Activated CD4-positive, alpha-beta T cell treated with anti-CD3 and anti-CD28 coated beads, Interleukin-2, amount 50 U/mL, for 24 hours (primary cell): ENCODE measurements at places on chromosomes 4 and X.

GRCh38 chr4:147103403-147103946 lies 157.8 kb upstream of the TTC29 start:
- DNase-seq = no peak

DNA sequence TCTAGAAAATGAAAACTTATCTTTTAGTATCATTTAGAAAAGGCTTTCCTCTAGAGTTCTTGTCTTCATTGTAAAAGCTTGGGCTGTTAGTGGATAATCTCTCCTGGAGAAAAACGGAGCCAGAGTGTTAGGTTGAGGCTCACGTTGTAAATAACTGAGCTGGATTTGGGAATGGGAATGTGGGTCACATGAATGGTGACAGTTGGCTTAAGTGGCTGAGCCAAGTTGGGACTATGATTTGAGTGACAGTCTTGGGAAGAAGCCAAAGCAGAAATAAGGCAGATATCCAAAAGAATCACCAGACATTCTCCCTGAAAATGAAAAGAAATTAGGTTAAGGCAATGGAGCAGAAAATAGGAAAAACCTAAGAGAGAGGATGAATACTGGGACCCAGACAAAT lies 33.6 kb upstream of the PDGFC start:
- no peak for DNase-seq

GRCh38 chr4:87116231-87116630 lies 104.2 kb downstream of the KLHL8 start:
- DNase-seq = no peak

GRCh38 chr4:89269121-89269666 lies 38.4 kb downstream of the GPRIN3 start:
- DNase-seq = no peak

DNA sequence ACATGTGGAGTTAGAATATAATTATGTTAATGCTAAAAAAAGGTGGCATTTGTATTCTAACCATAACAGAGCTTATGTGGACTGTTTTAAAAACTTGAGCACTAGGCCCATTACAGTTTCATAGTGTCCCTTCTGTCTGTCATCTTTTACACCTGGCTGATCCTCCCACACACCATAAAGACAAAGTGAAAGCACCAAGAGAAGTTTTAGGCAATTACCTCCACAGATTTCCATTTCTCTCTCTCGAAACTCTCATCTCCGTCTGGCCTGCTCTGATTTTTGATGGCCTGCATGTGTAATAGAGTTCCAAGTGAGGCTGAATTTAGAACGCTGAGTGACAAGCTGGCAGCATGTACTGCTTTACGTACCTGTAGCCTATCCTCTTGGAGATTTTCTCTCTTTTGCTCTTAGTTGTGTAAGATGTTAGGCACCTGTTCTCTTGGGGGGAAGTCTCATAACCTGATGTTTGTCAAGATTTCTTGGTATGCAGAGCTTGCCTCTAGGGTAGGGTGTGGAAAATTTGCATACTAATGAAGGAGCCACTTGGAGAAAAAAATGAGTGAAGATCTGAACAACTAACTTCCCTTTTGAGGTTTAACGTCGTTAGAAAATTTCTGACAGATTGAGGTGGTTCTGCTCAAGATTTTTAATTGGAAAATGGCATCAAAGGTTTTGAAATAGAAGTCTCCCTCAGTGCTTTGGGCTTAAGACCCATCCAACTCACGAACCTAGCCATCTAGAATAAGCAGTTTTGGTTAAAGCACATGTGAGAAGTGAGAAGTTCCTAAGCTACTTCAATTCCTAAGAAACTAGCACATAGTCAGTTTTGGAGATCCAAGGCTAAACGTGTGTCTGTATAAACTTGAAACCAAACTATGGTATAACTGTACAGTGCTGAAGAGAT lies 57.6 kb upstream of the RAP1GDS1 start:
- DNase-seq = no peak
